ENCODE measurements at places on chromosomes 1 and 21.

DNA sequence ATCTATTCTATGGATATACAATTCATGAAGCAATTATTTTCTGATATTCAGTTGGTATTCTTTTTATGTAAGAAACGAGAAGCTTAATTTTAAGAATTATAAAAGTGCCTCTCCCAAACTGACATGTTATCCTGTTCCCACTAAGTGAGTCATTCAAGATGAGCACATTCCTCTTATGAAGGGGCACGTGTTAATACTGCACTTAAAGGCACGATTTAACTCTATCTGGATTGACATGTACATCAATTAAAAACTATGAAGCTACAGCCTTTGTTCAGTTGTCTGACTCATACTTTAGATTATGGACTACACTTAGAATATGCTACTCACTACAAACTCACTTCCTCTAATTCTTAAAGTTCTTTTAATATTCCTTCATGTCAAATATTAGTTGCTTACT lies 111.6 kb downstream of the CYYR1 start:
- no peak for DNase-seq

- DNase-seq: no peak
These were observed 19.4 kb downstream of the RSPH1 start for GRCh38 chr21:42476388-42477331.

DNA sequence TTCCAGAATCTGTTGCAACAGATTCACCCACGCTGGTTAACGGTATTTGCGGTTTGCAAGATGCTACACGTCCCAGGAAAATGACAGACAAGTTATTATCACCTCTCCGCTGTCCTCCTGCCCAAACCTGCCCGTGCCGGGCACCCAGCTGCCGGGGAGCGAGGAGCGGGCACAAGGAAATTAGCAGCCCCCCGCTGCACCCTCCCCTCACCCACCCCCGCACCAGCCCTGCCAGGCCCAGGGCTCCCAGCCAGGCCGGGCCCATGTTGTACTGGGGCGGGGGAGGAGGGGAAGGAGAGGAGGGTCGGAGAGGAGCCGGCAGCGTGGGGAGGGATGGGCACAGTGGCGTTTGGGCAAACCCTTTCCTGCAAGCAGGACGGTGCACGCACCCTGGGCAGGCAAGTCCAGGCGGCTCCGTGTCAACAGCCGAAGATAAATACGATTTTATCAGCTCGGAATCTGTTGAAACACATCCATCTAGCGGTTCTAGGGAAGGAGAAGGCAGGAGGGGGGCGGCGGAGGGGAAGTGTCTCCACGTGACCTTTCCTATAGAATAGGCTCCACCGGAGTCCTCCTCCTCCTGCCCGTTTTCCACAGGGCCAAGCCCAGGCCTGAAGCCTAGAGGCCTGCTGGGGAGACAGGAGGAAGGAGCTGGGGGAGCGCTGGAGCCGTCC lies 35.1 kb upstream of the CCDC27 start:
- no peak for DNase-seq

DNA sequence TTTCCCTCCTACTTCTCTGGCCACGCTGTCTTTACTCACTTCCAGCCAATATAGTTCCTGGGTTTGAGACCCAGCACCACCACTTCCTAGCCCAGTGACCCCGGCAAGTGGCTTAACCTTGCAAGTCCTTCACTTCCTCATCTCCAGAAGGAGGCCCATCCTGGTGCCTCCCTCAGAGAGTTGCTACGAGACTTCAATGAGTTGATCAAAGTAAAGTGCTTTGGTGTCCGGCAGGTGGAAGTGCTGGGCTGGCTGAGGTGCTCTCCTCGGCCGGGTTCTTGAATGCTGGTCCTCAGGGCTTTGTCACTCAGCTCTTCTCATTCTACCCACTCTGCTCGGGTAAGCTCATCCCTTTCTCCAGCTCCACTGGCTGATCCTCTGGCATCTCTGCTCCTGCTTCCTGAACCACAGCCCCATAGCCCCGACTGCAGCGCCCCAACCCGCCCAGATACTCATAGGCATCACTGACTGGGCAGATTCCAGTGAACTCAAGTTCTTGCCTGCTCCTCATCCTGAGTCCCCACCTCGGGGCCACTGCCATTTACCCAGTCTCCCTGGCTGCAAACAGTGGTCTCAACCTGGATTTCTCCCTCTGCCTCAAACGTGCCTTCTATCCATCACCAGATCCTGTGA lies 75.8 kb upstream of the WNT4 start:
- no peak for DNase-seq

DNA sequence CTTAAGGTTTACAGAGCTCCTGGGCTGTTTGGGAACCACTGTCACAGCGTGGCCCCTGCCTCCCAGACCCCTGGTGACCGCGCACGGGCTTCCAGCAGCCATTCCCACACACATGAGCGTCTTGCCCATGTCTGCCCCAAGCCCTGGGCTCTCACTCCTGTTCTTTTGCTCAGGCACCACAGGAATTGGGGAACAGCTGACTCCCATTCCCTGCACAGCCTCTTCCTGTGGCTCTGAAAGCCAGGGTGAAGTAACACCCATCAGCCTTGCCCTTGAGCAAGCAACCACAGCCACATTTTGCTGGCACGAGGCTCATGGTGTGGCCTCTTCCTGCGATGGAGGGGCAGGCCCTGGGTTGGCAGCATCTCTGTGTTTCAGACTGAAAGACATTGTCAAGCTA lies 14.3 kb upstream of the GPR157 start:
- no peak for DNase-seq

GRCh38 chr1:40462956-40463590 lies 12.8 kb downstream of the ZFP69B start:
- peak; percentile 9 for DNase-seq

- no peak for DNase-seq
These were observed 5.9 kb downstream of the SOD1 start for GRCh38 chr21:31665397-31665796.

DNA sequence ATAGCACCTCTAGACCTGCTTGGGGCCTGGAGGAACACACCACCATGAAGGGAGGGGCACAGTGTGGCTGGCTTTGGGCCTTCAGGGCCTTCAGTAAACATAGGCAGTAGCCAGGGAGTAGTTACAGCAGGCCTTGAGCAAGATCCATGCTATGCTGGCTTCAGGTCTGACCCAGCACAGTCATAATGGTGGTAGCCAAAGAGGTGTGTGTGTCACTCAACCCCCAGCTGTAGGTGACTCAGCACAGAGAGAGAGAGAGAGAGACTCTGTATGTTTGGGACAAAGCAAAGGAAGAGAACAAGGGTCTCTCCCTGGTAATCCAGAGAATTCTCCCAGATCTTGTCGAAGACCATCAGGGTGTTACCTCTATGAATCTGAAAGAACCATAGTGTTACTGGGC lies 250.5 kb upstream of the PKN2 start:
- DNase-seq: no peak

GRCh38 chr1:43329995-43330751 lies 7.4 kb upstream of the MPL start:
- DNase-seq: no peak

GRCh38 chr1:905811-906599 lies 17.7 kb upstream of the SAMD11 start:
- no peak for DNase-seq

Data from spinal cord (tissue), 10 donors.